ENCODE measurements at places on chromosomes 2 and 18.
A peak's percentile ranks its signal among the peaks of the same experiment; 100 is the strongest.

- DNase-seq = no peak
- peaks cover 29% of the 10 kb centered on the region for H3K4me1 ChIP-seq
- peak overlapping the region; percentile 95 for H3K27ac ChIP-seq
- peak overlapping the region; percentile 72 for H3K4me3 ChIP-seq
- H3K27me3 ChIP-seq = no peaks in the 10 kb centered on the region
- H3K36me3 ChIP-seq = peaks cover 2% of the 10 kb centered on the region
Observed at GRCh38 chr18:50289108-50289443, 1.6 kb upstream of the CXXC1 start.

GRCh38 chr2:178990533-178991241 lies 59.2 kb downstream of the CCDC141 start:
- peak overlapping the region; percentile 39 for H3K27ac ChIP-seq
- peaks cover 18% of the 10 kb centered on the region for H3K4me1 ChIP-seq
- H3K27me3 ChIP-seq = no peaks in the 10 kb centered on the region

DNA sequence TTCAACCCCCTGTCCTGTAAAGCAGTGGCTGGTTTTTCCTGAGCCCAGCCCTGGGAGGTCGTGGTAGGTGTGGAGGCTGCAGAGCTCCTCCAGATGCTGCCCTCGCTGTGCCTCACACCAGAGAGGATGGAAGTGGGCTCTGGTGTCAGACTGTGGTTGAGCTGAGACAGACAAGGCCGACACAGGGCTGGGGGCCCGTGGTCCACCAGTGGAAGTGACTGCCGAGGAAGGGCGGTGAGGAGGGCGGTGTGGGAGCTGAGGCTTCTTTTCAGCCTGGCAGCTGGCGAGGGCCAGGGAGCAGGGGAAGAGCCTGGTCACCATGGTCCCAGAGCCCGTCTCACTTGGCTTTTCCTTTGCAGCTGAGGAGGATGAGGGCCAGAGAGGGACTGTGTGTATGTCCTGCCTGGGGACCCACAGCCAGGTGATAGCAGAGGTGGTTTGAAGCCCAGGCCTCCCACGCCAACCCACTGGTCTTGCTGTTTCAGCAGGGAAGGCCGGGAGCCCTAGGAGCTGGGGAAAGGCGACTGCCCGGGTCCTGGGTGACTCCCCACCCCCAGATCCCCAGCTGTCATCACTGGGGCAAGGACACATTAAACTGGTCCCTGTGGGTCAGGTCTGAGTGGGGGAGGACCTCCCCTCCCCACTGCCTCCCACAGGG lies 8.5 kb downstream of the SFTPB start:
- H3K36me3 ChIP-seq = no peaks in the 10 kb centered on the region
- H3K4me3 ChIP-seq = no peak overlapping the region
- no peak overlapping the region for H3K27ac ChIP-seq
- H3K4me1 ChIP-seq = no peaks in the 10 kb centered on the region
- no peak for DNase-seq

DNA sequence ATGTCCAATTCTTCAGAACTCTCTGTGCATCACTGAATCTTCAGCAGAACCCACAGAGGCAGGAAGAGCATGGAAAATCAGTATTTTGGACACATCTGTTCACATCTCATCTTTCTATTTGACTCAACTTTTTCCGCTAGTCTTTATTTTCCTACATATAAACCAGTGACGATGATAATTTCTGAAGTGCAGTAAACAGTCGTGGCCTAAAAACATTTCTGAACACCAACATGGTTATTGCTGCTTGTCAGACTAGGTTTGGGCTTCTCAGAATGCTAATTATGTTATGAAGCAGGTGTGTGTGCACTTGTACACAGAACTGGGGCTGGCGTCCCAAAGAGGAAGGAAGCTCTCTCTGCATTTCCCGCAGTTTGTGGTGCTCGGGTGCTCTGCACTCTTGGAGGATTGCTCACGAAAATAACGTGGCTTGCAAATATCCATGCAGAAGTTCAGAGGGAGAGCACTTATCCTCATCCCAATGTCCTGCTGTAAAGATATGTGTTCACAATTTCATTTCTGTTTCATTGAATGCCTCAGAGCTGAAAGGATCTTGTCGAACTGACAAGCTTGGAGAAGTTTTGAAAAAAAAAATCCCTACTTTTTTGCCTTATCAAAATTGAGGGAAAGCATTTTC lies 50.8 kb downstream of the EDAR start:
- peaks cover 2% of the 10 kb centered on the region for H3K4me1 ChIP-seq
- no peak overlapping the region for H3K4me3 ChIP-seq
- peaks cover 8% of the 10 kb centered on the region for H3K27me3 ChIP-seq
- H3K27ac ChIP-seq = no peak overlapping the region
- no peaks in the 10 kb centered on the region for H3K36me3 ChIP-seq

DNA sequence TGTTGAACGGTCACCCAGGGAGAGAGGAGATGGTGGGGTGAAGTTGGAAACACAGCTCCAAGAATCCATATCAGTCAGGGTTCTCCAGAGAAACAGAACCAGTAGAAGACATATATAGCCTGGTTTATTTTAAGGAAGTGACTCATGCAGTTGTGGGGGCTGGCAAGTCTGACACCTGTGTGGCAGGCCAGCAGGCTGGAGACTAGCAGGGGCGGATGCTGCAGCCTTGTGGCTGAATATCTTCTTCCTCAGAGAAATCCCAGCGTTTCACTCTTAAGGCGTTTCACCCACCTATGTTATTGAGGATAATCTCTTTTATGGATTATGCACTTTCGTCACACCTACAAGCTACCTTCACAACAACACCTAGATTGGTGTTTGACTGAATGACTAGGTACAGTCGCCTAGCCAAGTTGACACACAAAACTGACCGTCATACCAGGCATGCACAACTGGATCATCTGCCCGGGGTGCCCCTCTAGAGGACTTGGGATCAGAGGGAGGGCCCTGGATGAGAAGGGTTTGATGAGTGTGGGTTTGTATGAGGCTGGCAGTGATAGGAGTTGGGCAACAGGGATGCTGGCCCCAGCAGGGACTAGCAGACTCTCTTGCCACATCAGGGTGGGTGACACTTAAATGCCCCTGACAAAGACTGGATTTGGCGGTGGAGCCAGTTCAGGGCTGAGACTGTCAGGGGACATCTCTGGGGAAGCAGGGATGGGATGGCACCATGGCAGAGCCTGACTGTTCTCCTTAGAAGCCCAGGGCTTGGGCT lies 23.4 kb downstream of the MROH2A start:
- peaks cover 4% of the 10 kb centered on the region for H3K27me3 ChIP-seq
- no peak overlapping the region for H3K4me3 ChIP-seq
- no peak overlapping the region for H3K27ac ChIP-seq
- no peaks in the 10 kb centered on the region for H3K4me1 ChIP-seq

DNA sequence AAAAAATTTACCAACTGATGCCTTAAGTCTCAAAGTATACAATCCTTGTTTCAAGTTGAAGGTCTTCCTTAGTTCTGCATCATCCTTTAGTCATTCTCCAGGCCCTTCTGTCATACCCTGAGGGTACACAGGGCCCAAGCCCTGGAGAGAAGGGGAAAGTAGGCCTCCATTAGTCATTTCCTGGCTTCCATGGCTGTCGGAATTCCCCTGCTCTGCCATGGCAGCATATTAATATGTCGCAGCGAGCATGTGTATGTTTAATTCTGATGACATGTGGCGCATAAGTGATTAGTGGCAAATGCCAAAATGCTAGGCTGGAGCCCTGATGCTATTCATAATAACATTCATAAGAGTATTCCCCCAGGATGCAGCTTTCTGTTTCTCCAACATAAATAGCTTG lies 22.1 kb downstream of the GPR39 start:
- no peaks in the 10 kb centered on the region for H3K36me3 ChIP-seq
- H3K27ac ChIP-seq = no peak overlapping the region
- H3K27me3 ChIP-seq = no peaks in the 10 kb centered on the region
- no peak for DNase-seq
- no peaks in the 10 kb centered on the region for H3K4me1 ChIP-seq

DNA sequence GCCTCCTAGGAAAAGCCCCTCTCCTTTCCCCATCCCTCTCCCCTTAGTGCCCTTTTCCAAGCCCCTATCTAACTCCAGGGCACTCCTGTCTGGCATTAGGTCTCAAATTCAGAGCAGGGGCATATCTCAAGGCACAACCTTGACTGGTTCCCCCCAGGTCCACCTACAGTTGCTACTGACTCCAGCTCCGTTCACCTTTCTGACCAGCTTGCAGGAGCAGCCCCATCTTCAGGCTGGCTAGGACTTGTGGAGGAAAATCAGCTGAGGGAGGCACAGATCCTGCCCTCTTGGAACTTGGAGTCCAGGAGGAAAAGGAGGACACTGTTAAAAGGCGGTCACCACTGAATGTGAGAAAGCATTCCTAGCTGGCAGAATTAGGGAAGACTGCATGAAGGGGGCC lies 152.4 kb downstream of the ZFP36L2 start:
- H3K27ac ChIP-seq = peak overlapping the region; percentile 29
- DNase-seq = no peak
- no peaks in the 10 kb centered on the region for H3K36me3 ChIP-seq
- peaks cover 4% of the 10 kb centered on the region for H3K4me1 ChIP-seq

DNA sequence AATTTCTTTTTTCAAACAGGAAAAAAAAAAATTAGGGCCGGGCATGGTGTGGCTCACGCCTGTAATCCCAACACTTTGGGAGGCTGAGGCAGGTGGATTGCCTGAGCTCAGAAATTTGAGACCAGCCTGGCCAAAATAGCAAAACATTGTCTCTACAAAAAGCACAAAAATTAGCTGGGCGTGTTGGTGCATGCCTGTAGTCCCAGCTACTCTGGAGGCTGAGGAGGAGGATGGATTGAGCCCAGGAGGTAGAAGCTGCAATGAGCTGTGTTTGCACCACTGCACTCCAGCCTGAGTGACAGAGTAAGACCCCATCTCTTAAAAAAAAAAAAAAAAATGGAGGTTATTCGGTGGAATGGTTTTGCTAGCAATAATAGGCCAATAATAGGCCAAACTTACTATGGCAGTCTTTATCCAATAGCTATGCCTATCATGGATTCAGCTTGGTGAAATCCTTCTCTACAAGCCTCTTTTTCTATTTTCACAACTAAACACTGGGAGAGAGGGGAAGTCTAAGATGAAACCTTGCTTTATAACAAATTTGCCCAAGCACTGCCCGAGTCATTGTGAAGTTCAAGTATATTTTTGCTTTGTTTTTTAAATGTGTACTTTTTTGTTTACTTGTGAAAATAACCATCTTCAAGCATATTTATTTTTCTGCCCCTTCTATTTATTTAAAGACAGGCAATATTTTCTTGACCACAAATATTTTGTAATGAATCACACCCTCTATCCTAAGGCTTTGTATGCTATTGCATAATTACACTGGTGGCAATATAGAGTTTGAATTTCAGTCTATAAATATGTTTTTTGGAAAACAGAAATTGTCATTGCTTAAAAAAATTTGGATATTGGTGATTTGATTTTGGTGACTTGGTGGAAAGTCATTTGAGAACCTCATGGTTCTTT lies 20.0 kb upstream of the KYNU start:
- peaks cover 5% of the 10 kb centered on the region for H3K27me3 ChIP-seq
- H3K27ac ChIP-seq = peak overlapping the region; percentile 30
- no peak overlapping the region for H3K4me3 ChIP-seq
- no peaks in the 10 kb centered on the region for H3K36me3 ChIP-seq
- DNase-seq = no peak

DNA sequence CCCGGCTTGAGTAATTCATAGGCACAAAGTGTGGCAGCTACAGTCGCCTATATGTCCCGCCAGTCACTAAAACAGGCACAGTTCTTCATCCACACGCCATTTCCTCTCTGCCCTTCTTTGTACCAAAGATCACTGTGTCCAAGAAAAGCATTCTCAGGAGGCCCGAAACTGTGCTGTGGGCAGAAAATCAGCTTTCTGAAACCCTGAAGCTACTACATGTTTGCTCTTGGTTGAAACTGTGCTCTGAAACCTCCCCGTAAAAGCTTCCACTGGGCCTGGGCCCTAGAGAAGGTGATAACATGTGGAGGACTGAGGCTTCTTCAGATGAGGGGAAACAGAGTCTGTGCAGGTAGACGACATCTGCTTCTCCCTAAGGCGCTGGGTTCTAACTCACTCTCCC lies 75.6 kb upstream of the ID2 start:
- no peak overlapping the region for H3K27ac ChIP-seq
- H3K4me1 ChIP-seq = no peaks in the 10 kb centered on the region
- H3K4me3 ChIP-seq = no peak overlapping the region

- no peaks in the 10 kb centered on the region for H3K4me1 ChIP-seq
- DNase-seq = no peak
- H3K36me3 ChIP-seq = no peaks in the 10 kb centered on the region
- H3K27me3 ChIP-seq = no peaks in the 10 kb centered on the region
Observed at GRCh38 chr2:82998781-82999180, 1460.3 kb downstream of the SUCLG1 start.

GRCh38 chr2:8767324-8767723 lies 70.1 kb downstream of the KIDINS220 start:
- no peaks in the 10 kb centered on the region for H3K27me3 ChIP-seq
- DNase-seq = no peak
- H3K4me1 ChIP-seq = no peaks in the 10 kb centered on the region
- no peak overlapping the region for H3K4me3 ChIP-seq
- no peak overlapping the region for H3K27ac ChIP-seq
- H3K36me3 ChIP-seq = peaks cover 41% of the 10 kb centered on the region

DNA sequence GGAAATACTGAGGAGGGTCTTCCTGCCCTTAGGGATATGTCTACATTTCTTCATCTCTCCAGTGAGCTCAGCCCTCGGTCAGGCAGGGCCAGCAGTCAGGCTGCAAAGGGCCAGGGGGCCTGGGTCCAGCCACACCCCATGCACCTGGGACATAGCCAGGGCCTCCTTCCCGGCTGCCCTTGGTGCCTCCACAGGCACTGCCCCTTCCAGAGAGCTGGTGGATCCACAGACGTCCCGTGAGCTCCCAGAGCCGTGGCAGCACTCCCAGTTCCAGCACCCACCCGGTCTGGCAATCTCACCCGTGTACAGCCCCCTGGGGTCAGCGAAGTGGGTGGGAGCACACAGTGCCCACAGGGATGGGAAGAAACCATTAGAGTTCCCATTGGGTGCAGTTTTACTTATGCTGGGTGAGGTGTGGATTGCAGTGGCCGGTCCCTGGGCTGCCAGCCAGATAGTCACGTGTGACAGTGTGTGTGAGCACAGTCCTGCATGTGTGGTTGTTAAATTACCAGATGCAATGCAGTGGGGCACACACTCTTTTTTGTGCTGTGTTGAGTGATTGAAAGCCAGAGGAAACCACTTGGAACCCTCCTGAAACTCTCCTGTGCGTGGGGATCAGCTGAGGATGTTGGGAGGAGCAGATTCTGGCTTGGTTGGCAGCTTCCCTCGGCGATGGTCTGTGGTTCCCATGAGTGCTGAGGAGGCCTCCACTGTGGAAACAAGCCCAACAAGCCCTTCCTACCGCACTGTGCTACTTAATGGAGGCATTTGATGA lies 131.0 kb downstream of the SNTG2 start:
- H3K4me1 ChIP-seq = peaks cover 4% of the 10 kb centered on the region
- no peak overlapping the region for H3K27ac ChIP-seq
- H3K4me3 ChIP-seq = no peak overlapping the region
- DNase-seq = no peak
- peaks cover 19% of the 10 kb centered on the region for H3K27me3 ChIP-seq

GRCh38 chr2:109346601-109347228 lies 217.7 kb downstream of the SH3RF3 start:
- no peak overlapping the region for H3K4me3 ChIP-seq
- H3K36me3 ChIP-seq = no peaks in the 10 kb centered on the region
- H3K4me1 ChIP-seq = peaks cover 28% of the 10 kb centered on the region
- no peak for DNase-seq
- peaks cover 16% of the 10 kb centered on the region for H3K27me3 ChIP-seq

Measured in naive B cell (primary cell).